CD4-positive, alpha-beta T cell (primary cell): ENCODE measurements at places on chromosomes 3 and 15. TPM values are rescaled to one million over a fixed set of nuclear protein-coding genes. Genes with fewer than 3 reads are reported as not detected.

SLC22A13 gene
- total RNA-seq = 0.19 TPM

GABRR3 gene
- not detected for total RNA-seq

TBC1D5 gene
- 32.6 TPM for total RNA-seq

PPM1L gene
- 3.0 TPM for total RNA-seq

GRCh38 chr3:18415839-18416238 lies 9.3 kb downstream of the SATB1 start:
- peaks cover 67% of the 10 kb centered on the region for H3K36me3 ChIP-seq
- DNase-seq = no peak
- H3K27ac ChIP-seq = no peak overlapping the region
- H3K4me3 ChIP-seq = no peak overlapping the region
- peaks cover 26% of the 10 kb centered on the region for H3K4me1 ChIP-seq
- H3K27me3 ChIP-seq = no peaks in the 10 kb centered on the region

- H3K27me3 ChIP-seq = no peaks in the 10 kb centered on the region
- no peaks in the 10 kb centered on the region for H3K4me1 ChIP-seq
- no peaks in the 10 kb centered on the region for H3K36me3 ChIP-seq
These were observed 732.2 kb downstream of the NAALADL2 start for GRCh38 chr3:175591375-175591774.
